ENCODE measurements at places on chromosomes 1 and 21.

GRCh38 chr1:222107975-222108374 lies 366.1 kb upstream of the DUSP10 start:
- no peak for DNase-seq

GRCh38 chr1:70043804-70044203 lies 161.6 kb downstream of the LRRC40 start:
- no peak for DNase-seq

GRCh38 chr1:16927256-16927655 lies 5.5 kb downstream of the CROCC start:
- DNase-seq = no peak

DNA sequence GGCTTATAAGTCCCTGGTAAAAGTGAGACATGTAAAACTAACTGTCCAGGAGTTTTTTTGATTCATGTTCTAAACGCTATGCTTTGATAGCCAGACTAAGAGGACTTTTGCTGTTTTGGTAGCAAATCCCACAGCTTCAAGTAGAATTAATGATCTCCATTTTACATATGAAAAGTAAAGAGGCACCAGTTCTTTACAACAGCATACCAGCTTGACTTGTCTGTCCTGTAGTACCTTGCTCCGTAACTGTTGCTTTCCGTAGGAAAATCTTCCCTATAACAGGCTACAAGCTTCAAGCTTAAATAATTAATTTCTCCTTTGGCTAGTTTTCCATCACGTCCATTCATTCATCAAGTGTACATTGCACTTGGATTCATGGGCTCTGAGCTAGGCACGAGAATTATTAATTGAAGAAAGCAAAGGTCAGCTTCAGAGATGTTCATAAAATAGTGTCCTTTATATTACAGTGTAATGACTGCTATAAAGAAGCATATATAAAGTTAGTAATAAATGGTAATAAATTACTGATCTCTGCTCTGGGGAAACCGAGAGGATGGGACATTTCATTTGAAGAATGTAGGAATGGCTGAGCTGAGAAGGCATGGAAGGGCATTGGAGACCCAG lies 29.2 kb downstream of the B3GALT5 start:
- DNase-seq = no peak

DNA sequence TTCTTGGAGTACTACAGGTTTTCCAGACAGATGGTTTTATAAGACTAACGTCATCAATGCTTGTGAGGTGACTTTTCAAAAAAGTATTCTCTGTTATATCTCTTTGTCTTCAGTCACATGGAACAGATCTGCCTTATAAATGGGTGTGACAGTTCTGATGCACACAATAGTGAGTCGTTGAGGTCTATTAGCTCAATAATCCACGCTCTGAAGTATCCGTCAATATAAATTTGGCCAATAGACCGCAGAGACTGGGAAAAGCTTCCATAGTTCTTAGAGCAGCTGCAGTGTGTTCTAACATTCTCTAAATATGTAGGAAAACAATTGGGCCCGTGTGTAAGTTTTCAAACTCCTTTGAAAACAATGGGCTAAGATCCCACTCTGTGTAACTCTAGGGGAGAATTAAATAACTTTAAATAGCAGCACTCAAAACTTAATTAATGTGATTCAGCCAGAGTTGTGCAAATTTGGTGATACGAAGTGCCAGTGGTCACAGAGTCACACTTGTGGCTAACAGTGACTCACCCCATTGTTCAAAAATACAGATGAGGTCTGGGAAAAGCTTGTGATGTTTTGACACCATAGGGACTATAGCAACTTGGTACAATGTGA lies 316.0 kb downstream of the LMO4 start:
- no peak for DNase-seq

DNA sequence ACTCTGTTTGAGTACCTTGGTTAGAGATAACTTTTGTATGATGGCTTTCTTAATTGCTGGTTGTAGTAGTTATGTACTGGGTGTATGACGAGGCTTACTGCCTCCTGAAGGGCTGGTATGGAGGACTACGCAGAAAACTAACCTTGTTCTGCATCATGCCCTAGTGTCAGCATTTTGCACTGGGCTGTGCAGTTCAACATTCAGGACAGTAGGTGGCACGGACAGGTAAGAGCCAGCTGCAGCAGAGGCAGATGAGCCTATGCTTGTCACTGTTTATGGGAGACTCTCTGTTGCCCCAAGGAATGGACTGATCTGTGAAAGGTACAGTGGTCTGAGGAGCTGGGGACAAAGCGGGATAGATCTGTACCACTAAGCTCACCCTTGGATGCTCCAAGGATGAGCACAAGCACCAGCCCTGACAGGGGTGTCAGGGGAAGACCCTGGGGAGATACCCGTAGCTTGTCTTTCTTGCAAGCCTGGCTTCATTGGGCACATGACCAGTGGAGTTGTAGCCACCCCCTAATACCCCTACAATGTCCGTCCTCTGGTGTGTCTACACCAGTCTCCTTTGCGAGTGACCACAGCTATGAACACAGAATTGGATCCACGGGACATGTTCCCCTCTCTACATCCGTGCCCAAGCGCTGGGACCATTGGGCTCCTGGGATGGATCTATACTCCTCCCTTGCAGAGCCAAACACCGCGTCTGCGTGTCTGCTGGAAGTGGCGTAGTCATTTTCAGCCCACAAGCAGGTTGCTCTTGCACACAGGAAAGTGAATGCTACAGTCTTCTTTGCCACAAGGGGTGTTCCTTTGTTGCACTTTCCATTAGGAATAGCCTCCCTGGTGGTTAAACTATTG lies 51.1 kb upstream of the CFHR3 start:
- DNase-seq = no peak

- DNase-seq = no peak
Measured at GRCh38 chr1:226973898-226974543, 33.9 kb downstream of the COQ8A start.

- no peak for DNase-seq
Measured at GRCh38 chr1:30754684-30755171, 2.8 kb downstream of the LAPTM5 start.

Measured in stimulated activated CD4-positive, alpha-beta T cell treated with anti-CD3 and anti-CD28 coated beads, Interleukin-12 subunit alpha, Interleukin-12 subunit beta, amount 100 ng/mL, for 4 hours (primary cell).